Neural progenitor cell (in vitro differentiated cells): ENCODE measurements at places on chromosomes 7 and 10. TPM values are rescaled to one million over a fixed set of nuclear protein-coding genes. Genes with fewer than 3 reads are reported as not detected.

GIMAP2 gene
- total RNA-seq: not detected in 2 replicates

SORCS1 gene
- total RNA-seq: 11.1 and 15.2 TPM in 2 replicates

LRRD1 gene
- not detected in 2 replicates for total RNA-seq

FZD1 gene
- total RNA-seq: 5.1 and 10.9 TPM in 2 replicates

LRRN3 gene
- 1.7 and 2.4 TPM in 2 replicates for total RNA-seq

NUP42 gene
- total RNA-seq: 60.1 and 67.7 TPM in 2 replicates

LIPJ gene
- 0.06 and 0.39 TPM in 2 replicates for total RNA-seq

SFTPA2 gene
- total RNA-seq: not detected in 2 replicates

SLC29A3 gene
- 2.5 and 9.0 TPM in 2 replicates for total RNA-seq

DNA sequence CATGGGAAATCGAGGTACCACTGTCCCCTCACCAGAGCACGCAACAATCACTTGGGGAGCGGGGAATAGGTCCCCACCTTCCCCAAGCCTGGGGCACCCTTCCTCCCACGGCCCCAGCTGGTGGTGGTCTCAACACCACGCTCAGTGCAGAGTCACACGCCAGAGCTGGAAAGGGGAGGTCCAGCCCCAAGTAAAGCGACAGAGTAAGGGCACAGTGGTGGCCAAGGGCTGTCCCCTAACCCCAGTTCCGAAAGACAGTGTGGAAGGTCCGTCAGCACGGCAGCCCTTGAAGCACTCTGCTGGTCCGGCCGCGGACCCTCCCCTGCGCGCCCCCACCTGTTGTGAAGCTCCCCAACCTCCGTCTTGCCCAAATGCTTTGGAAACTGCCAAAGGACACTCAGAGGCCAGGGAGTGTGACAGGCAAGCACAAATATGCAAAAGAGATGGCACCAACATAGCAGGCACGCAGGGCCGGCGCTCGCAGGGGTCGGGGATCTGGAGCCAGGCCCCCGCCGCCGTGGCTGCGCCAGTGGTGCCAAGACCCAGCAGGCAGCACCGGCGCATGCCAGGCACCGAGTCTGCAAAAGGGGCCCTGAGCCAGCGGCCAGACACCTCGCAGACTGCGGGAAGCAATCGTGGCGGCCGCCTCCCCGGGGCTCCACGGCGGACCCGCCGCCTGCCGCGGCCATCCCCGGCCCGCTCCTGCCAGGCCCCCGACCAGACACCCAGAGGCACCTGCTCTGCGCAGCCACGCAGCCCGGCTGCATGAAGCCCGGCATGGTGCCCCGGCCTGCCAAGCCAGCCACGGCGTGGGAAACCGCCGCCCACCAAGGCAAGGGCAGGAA lies 51.6 kb upstream of the SRRM3 start:
- DNase-seq: no peak

- DNase-seq: no peak
Measured at GRCh38 chr10:115118346-115118745, 25.2 kb downstream of the ATRNL1 start.

- peak; percentile 9 for DNase-seq
Measured at GRCh38 chr10:104449391-104449790, 95.8 kb downstream of the CFAP58 start.

DNA sequence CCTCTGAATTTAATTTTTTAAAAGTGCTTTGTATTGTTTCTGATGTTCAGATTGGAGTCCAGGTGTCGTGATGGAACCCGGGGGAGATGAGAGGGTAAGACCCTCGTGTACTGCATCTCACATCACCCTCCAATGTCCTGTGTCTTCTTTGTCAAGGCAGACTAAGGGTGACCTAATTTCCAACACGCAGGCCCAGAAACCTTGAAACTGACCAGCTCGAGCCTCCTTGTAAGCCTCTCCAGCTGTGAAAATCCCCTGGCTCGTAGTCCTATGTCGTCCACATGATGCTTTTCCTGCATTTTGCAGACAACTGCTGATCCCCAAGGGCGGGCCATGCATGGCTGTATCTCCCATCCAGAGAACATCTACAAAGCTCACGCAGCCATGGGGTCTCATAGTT lies 220.2 kb downstream of the ARHGAP12 start:
- peak; percentile 22 for DNase-seq

GRCh38 chr10:29408847-29409240 lies 120.0 kb downstream of the LYZL1 start:
- no peak for DNase-seq

DNA sequence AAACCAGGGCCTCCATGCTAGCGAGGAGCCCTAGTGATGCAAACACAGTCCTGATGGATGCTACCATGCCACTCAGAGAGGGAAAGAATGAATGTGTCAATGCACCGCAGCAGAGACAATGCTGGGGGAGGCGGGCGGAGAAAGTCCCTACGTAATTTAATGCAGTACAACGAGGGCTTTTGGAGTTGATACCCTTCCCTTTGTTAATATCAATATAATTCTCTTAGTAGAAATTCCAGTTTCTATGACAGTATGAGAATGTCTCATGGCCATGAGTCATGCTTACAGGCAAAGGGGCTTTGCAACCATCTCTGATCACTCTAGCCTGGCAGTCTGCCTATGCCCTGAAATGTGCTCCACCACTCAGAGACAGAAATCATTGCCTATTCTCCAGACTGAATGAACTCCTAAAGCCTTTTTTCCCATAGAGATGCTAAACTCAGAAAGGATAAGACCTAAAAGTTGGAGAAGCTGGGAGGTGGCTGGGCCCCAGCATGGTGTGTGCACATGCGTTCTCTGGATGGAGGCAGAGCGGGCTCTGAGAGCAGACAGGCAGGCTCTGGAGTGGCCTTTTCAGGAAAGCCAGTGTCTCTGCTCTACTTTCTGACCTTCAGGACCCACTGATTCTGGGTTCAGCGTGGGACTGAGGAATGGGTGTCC lies 20.3 kb upstream of the GIMAP2 start:
- DNase-seq: no peak

- DNase-seq: no peak
Measured at GRCh38 chr10:104049504-104050250, 36.0 kb downstream of the COL17A1 start.

DNA sequence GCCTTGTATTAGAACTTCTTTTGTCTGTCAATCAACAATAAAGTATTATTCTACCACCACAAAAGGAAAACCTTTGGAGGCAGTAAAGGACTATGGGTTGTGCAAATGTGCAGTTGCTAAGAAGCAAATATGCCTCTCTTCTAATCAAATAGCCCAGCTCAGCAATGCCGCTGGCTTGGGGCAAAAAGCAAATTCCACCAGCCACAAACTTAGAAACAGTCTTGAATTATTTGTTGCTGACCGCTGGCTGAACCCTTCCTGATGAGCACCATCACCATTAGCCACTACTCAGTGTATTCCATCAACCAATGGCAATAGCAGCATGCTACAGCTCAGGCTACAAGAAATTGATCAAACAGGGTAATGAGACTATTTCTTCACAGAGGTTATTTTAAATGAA lies 51.0 kb downstream of the SKAP2 start:
- no peak for DNase-seq

- DNase-seq: peak; percentile 50
Measured at GRCh38 chr7:47253650-47254080, 328.2 kb downstream of the TNS3 start.

- peak; percentile 70 for DNase-seq
Measured at GRCh38 chr7:39921506-39922175, 28.4 kb upstream of the CDK13 start.

- DNase-seq: no peak
Measured at GRCh38 chr7:133155146-133155545, 73.3 kb upstream of the CHCHD3 start.

GRCh38 chr7:88688222-88688621 lies 71.3 kb upstream of the ZNF804B start:
- DNase-seq: no peak

- no peak for DNase-seq
Measured at GRCh38 chr7:131047651-131048304, 279.9 kb upstream of the MKLN1 start.

DNA sequence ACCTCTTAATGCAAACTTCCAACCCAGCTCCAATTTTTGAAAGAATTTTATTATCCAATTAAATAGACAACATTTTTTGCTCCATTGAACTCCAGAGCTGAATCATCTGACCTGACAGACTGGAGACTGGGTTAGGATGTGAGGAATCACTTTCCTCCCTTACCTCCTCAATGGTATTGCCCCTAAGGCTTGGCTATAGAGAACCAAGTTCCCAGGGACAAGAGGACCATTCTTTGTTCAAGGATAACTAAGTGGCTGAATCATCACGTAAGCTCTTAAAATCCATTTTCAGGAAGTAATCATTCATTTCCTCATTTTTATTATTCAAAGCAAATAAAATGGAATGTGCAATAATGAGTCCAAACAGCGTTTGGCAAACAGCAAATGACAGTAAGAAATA lies 335.1 kb downstream of the GATA3 start:
- DNase-seq: no peak

DNA sequence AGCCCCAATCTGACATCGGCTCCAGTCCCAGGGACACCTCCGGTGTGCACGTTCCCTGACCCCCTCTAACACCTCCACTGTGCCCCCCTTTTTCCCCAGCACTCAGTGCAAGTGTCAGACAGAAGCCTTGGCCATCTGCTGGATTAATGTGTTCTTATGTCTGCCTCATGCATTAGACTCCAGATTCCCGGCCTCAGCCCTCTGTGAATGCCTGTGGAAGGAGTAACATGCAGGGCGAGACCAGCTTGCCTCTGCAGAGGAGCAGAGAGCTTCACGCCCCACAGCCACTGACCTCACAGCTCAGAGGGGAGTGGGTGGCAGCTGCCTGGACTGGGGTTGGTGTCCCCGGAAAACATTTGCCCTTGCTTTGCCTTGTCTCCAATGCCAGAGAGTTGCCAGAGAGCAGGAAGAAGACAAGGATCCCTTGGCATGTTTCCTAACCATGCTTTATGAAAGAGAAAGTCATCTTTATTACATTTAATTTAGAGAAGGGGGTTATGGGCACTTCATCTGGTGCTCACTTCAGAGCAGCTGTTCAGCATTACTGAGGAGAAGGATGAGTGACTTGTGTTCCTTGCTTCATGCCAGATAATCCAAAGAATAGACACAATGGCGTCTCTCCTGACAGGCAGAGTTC lies 91.6 kb upstream of the CXCL12 start:
- DNase-seq: no peak

GRCh38 chr7:36167403-36168050 lies 14.5 kb downstream of the EEPD1 start:
- no peak for DNase-seq

DNA sequence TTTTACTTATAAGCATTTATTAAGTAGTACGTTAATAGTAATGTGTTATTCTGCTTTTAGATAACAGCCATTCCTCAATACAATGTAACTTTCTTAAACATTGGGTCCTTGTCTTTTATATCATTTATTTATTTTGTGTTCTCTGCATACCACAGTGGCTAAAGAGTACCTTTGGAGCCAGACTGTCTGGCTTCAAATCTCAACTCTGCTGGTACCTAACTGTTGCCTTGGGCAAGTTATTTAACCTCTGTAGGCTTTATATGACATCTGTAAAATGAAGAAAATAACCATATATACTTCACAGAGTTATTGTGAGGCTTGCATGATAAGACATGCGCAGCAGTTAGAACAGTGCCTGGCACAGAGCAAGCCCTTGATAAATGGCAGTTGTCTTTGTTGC lies 397.6 kb downstream of the MDFIC start:
- DNase-seq: no peak

DNA sequence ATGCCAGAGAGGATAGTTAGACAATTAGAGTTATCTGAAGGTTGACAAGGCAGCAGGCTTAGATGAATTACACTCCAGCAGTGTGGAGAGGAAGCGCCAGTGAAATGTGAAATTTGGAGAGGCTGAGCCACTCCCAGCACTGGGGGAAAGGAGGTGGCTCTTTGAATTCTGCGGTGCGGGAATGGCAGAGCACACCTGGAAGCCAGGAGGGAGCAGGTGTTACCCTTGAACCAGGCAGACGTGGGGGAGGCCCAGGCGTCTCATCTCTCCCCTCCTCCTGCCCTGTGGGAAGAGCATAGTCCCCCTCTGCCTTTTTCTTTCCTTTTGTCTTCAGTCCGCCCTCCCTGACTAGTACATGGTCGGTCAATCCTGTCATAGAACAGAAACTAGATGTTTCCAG lies 203.1 kb downstream of the DPP6 start:
- DNase-seq: no peak

GRCh38 chr10:113115556-113115955 lies 165.5 kb downstream of the TCF7L2 start:
- DNase-seq: no peak

GRCh38 chr7:84492098-84493034 lies 297.8 kb upstream of the SEMA3A start:
- DNase-seq: peak; percentile 12

GRCh38 chr7:102814025-102814471 lies 65.2 kb downstream of the FAM185A start:
- no peak for DNase-seq

DNA sequence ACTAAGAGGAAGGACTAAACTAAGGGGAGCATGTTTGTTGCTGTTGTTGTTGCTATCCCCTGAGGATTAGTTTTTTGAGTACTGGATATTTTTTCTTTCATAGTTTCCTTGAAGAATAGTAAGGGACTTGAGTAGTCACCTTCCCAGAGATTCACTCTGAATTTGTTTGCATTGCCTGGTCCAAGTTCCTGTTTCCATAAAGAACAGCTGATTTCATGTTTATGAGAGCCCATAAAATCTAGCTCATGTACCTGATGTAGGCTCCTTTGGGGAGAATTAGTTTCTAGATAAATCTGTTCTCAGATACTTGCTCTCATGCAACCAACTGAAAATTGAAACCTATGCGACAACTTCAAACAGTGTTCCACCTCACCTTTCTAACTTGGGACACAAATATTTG lies 464.4 kb upstream of the MBL2 start:
- no peak for DNase-seq

DNA sequence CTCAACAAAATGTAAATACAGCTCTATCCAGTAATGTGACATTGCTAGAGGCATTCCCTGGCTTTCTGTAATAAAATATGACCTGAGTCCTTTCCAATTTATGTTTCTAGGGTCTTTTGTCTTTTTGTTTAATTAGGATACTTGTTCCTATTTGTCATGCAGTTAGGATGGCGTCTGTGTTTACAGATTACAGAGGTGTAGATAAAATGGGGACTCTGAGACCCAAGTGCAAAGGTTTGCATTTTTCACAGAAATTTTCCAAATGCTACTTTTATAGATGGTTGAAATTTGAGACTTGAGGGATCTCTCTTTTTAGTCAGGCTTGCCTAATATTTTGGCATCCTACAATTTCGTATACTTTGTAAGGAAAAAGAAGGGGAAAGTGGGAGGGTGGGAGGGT lies 332.4 kb downstream of the PTEN start:
- no peak for DNase-seq

DNA sequence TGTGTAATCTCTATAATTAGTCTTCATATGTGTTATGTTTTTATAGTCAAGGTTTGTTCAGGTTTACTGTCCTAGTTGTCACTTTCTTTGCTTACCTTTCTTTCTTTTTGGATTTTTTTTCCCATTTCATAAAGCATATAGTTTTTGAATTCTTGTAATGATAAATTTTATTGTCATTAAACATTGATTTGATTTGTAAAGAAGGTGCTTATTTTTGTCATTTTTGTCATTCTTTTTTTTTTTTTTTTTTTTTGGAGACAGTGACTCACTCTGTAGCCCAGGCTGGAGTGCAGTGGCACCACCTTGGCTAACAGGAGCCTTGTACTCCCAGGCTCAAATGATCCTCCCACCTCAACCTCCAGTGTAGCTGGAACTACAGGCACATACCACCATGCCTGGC lies 9.6 kb upstream of the MINDY3 start:
- DNase-seq: no peak
